Stimulated activated CD4-positive, alpha-beta T cell treated with anti-CD3 and anti-CD28 coated beads, Interleukin-4, amount 100 ng/mL, for 4 hours (primary cell): ENCODE measurements at places on chromosomes 1 and 21.

- no peak for DNase-seq
These were observed 29.8 kb upstream of the HHAT start for GRCh38 chr1:210298936-210299335.

GRCh38 chr1:193216920-193217319 lies 30.5 kb upstream of the B3GALT2 start:
- DNase-seq = no peak

DNA sequence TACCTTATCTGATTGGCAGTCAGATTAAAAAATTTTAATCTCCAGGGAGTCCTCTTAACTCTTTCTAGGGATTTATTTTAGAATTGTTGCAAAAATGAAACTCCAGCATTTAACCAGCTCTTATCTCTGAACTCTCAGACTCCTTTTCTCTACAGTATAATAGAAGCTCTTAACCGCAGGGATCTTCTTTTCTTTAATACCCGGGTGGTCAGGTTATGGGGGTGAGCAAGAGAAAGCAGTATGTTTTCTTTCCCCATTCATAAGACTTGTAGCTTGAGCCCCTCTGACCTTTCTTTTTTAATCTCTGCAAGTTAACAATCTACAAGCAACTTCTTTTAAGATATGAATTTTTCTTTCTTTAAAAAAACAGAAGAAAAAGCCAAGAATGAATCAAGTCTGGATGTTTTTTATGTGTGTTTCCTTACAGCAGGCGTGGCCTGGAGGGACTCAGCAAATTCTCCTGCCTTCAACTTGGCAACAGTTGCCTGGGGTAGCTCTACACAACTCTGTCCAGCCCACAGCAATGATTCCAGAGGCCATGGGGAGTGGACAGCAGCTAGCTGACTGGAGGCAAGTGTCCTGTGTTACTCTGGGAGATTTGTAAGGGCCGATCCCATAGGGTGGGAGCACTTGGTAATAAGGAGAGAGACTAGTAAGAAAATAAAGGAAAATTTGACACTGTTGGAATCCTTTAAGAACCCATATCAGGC lies 13.4 kb upstream of the OLFML3 start:
- no peak for DNase-seq

DNA sequence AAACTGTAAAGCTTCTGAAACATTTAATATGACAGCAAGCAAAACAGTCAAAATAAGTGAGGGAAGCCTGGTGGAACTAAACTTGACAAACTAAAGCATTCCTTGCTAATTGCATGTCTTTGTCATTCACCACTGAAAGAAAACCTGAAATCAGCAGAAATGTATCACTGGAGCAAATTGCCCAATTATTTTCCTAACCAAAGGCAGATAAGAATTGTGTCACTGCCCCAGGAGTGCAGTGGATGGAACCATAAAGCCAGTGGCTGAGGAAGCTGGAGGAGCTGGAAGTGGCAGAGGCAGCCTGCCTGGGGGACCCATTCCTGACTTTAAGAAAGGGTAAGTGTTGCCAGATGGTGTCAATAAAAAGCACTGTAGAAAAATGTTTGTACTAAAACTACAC lies 2.7 kb upstream of the SLC30A10 start:
- DNase-seq = no peak

- no peak for DNase-seq
These were observed 43.4 kb downstream of the FHAD1 start for GRCh38 chr1:15290382-15290781.

DNA sequence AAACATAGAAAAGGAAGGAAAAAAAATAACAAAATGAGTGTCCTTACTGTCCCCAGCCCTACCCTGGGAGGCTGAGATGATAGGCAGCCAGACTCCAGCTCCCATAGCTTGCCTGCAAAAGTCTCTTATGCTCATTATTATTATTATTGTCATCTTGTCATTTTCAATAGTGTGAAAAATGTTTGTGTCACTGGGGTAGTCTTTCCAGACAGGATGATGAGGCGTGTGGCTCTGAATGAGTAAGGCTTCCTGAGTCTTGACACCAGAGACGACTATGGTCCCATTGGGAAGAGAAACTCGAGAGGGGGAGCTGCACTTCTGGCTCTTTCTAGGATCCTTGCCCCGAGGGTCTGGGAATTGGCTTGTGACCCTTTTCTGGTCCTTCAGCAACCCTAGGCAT lies 1.1 kb upstream of the CYB561D1 start:
- DNase-seq = no peak

- DNase-seq = no peak
These were observed 123.8 kb downstream of the BARHL2 start for GRCh38 chr1:90593312-90593711.

GRCh38 chr1:100184536-100184935 lies 6.5 kb upstream of the LRRC39 start:
- DNase-seq = no peak

- DNase-seq = no peak
These were observed 65.4 kb downstream of the VWA5B1 start for GRCh38 chr1:20355828-20356735.

GRCh38 chr1:209749205-209749604 lies 6.6 kb upstream of the TRAF3IP3 start:
- DNase-seq = no peak

DNA sequence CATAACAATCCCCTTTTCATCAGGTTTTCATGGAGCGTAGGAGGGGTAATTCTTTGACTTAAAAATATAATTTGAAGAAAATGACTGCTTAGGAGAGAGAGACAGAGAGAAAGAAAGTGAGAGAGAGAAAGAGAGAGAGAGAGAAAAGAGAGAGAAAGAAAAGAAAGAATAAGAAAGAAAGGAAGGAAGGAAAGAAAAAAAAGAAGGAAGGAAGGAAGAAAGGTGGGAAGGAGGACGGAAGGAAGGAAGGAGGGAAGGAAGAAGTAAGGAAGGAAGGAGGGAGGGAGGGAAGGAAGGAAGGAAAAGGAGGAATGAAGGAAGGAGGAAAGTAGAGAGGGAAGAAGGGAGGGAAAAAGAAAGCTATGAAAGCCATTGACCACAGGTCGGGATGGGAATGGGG lies 10.8 kb upstream of the DEGS1 start:
- DNase-seq = no peak

- DNase-seq = no peak
These were observed 52.5 kb downstream of the SIM2 start for GRCh38 chr21:36751383-36751782.

GRCh38 chr1:192518700-192519099 lies 56.9 kb upstream of the RGS1 start:
- DNase-seq = no peak

GRCh38 chr21:37670883-37671282 lies 245.4 kb downstream of the KCNJ6 start:
- DNase-seq = no peak

GRCh38 chr1:59516881-59517280 lies 220.0 kb downstream of the FGGY start:
- no peak for DNase-seq

GRCh38 chr1:202871367-202871766 lies 17.6 kb downstream of the RABIF start:
- no peak for DNase-seq

GRCh38 chr1:174269989-174270651 lies 110.8 kb downstream of the RABGAP1L start:
- no peak for DNase-seq

DNA sequence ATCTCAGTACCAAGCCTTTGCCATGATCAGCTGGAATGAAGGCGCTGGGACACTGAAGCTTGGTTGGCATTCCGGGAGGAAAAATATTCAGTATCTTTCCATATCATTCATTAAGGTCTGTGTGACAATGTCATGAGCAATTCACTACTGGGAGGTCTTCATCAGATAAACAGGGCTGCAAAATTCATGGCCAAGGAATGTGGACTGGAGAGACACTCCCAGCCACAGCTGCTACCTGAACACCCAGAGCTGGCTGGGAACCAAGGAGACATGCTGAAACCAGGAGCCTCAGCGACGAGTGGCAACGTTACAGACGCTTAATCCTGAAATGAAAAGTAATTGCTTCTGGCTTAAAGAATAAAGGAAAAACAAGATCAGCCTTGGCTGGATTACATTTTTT lies 30.6 kb upstream of the DDAH1 start:
- DNase-seq = no peak
